Lower leg skin (tissue), 4 donors: ENCODE measurements at places on chromosomes 4 and X.

- DNase-seq, result peak; percentile 79
Measured at GRCh38 chr4:3269105-3269927, 20.4 kb downstream of the MSANTD1 start.

DNA sequence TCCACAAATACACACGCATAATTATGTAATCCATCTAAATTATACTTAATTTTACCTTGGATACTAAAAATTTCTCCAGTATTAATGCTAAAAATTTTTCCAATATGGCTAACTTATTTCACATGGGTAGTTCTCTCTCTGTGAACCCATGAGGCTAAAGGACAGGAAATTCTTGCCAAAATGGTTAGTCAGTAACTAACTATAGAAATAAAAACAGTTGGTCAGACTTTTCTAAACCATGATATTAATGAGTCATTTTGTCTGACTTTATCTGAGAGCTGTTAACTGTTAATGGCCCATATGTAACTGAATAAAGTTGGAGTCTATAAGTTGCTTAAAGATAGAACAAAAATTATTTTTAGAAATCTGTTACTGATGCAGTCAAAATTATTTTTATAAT lies 549.4 kb downstream of the TLL1 start:
- DNase-seq, result no peak

DNA sequence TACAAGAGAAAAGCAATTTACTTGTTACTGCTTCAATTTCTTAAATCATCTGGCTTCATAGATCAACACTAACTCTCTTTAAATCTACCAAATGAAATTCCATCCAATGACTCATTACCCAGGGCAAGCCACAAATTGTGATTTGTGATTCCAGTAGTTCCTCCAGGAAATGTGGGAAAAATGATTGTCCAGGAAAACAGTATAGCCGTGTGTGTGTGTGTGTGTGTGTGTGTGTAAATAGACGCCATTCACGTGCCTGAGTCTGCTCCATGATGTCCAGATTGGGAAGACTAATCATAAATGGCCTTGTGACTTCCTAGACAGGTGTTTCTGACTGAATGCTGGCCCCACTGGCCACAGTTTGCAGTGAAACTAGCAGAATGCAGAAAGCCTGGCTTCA lies 121.3 kb downstream of the HS6ST2 start:
- DNase-seq, result no peak

DNA sequence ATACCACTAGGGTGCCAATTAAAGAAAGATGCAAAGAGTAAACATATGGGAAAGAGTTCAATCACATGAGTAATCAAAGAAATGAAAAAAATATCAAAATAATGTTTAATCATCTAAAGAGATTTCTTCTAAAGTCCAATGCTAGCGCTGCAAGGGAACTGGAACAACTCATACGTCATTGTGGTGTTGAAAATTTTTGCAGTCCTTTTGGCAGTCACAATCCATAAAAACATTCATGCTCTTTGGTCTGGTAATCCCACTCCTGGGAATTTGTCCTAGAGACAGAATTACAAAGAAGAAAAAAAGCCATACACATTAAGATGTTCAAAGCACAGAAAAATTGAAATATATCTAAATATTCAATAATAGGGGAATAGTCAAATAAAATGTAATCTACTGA lies 4.6 kb downstream of the P2RY4 start:
- no peak for DNase-seq

DNA sequence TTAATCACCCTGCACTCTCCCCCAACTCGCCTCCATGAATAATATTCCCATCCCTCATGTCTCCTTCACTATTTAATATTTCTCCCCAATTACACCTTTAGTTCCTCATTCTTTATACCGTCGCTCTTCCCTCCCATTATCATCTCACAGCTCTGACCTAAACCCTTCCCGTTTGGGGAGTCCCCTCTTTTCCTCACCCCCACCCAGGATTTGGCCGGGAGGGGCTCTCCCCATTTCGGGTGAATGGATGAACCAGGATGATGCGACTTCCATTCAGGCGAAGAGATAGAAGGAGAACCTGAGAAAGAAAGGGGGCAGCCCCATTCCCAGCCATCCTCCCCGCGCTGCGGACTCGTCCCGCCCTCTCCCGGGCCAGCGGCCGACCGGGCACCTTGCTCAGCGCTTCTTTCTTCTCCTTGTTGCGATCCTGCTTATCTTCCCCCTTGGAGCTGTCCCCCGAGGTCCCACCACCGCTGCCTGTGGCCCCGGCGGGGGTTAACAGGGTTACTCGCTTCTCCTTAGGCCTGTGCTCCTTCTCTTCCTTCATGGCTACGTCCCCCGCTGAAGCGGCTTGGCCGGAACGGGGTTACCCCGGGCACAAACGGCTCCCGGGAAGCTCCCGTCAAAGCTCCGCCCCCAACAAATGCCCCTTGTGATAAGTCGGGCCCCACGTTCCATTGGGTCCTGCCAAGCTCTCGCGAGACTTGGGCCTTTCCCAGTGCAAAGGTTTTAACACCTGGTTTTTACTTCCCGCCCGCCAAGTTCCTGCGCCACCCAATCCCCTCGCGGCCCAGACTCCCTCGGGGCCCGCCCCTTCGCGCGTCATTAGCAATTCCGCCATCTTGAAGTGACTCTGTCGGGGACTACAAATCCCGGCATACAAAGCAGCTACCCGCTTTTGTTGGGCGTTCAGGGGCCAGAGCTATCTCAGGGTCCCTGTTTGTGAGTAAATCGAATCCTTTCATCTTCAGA lies at the start of gene UPF3B:
Gene UPF3B (minus strand): TSS at position 582 of the 972 bp plus-strand sequence. CDS start 35 bp downstream, at position 547.
- peak; percentile 99 for DNase-seq

DNA sequence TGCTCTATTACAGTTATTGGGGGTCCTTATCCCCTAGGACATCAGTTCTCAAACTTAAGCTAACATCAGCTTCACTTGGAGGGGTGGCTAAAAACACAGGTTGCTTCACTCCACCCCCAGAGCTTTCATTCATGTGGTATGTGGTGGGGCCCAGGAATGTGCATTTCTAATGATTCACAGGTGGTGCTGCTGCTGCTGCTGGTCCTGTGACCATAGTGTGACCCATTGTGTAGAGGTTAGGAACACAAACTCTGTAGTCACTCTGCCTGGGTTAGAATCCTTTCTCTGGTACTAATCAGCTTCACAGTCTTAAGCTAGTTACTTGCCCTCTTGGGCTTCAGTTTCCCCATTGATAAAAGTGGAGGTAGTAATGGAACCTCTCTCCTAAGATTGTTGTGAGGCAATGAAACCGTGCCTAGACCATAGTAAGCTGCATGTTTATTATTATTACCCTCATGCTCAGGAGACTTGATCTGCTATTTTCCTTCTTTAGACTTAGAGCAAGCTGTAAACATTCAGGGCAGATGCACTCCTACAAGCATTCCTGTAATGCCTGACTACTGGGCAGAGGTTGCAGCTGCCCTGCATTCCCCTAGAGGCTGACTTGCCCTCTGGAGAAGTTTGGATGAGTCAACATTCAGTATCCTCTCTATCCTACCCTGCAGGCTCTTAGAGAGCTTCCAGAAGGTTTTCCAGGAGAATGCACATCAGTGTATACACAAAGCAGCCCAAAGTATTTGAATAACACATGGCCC lies 94.1 kb upstream of the ACSL4 start:
- DNase-seq, result no peak

DNA sequence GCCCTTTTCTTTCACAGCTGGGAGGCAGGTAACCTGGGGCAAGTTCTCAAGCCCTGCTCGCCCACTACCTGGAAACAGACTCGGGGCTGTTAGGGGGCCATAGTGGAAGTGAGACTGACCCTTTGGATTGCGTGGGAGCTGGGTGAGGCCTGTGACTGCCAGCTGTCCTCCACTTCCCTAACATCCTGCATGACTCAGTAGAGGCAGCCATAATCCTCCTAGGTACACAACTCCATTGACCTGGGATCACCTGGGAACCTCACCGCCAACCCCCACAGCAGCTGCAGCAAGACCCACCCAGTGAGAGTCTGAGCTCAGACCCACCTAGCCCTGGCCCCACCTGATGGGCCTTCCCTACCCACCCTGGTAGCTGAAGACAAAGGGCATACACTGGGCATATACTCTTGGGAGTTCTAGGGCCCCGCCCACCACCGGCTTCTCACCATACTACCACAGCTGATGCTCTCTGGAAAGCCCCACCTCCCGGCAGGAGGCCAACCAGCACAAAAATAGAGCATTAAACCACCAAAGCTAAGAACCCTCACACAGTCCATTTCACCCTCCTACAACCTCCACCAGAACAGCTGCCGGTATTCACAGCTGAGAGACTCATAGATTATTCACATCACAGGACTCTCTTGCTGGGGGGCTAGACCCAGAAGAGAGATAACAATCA lies 61.1 kb upstream of the DCTD start:
- DNase-seq, result no peak

DNA sequence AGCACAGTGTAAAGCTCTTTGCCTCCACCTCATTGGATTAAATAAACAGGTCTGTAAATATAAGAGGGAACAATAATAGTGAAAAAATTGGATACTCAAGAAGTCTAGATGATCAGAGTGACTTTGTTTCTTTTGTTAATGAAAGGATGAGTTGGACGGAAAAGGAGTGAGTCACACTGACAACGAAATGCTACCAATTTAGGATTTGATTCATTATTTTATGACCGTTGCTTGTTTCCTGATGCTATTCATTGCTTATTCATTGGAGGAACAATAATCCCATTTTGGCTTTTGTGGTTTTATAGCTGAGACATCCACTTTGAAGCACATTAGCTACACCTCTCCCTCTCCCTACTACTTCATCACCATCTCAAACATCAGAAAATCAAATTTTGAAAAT lies 74.4 kb upstream of the DYNLT3 start:
- DNase-seq, result no peak

- DNase-seq, result no peak
Measured at GRCh38 chr4:9970399-9971011, 50.8 kb downstream of the SLC2A9 start.

DNA sequence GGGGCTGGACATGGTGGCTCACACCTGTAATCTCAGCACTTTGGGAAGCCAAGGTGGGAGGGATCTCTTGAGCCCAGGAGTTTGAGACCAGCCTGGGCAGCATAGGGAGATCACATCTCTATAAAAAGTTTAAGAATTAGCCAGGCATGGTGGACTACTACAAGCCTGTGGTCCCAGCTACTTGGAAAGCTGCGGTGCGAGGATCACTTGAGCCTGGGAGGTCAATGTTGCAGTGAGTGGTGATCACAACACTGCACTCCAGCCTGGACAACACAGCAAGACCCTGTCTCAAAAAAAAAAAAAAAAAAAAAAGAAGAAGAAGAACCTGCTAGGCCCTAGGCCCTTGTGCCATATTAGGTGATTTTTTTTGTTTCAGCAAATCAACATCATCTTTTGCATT lies 12.2 kb downstream of the SRD5A3 start:
- no peak for DNase-seq

GRCh38 chrX:81390237-81390636 lies 188.3 kb downstream of the SH3BGRL start:
- DNase-seq, result no peak

DNA sequence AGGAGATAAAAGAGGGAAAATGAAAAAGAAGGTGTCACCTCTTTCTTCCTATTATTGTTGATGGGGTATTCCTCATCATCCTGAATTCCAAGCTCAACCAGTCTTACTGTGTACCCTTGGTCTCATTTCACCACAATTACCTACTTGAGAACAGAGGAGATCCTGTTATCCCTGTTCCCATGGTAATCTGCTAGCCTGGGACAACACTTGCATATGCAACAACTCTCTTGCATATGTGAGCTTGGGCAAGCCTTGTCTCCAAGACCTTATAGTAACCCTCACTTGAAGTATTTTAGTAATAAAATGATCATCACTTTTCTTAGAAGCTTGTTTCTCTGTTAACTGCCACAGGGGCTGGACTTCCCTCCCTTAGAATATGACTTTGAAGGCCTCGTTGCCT lies 253.7 kb downstream of the NAP1L3 start:
- DNase-seq, result no peak

DNA sequence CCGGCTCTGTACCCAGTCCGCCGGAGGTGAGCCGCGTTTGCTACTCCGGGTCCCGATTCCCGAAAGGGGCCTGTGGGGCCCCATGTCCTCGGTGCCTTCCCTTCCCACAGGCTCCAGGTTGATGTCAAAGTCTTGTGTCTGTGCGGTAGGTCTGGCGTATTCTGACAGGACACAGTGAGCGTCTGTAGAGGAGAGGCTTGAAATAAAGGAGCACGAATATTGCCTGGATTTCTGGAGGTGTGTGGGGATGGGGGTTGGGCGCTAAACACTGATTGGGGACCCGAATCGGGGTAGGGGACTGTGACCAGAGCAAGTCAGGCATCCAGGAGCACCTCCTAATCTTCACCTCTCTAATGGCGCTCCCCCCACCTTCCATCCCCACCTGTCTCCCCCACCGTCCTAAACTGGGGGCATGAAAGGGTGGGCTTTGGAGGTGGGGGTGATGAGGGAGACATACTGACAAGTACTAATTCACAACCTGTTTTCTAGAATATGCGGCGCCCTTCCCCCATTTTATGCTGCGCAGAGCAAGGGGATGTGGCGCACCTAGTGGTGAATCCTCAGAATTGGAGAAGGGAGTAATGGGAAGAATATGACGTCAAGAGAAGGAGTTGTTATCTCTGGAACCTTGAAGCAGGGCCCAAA lies 855 bp downstream of the GPRASP2 start:
- DNase-seq, result peak; percentile 43

DNA sequence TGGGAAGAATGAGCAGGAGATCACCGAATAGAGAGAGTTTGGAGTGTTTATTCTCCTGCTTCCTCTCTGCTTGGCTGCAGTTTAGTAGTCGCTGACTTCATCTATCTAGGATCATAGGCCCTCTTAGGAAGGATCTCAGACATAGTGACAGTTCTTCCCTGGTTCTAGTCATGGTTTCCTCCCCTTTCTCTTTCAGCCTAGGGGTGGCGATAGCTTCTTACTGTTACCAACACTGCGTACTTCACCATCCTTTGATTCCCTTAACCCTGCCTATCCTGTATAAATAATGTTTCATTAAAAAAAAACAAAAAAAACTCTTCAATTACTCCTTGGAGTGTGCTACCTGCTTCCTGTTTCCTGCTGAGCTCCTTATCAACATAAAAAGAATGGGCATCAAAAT lies 103.8 kb downstream of the DDX53 start:
- no peak for DNase-seq
